ENCODE measurements at places on chromosomes 6 and 20.

DNA sequence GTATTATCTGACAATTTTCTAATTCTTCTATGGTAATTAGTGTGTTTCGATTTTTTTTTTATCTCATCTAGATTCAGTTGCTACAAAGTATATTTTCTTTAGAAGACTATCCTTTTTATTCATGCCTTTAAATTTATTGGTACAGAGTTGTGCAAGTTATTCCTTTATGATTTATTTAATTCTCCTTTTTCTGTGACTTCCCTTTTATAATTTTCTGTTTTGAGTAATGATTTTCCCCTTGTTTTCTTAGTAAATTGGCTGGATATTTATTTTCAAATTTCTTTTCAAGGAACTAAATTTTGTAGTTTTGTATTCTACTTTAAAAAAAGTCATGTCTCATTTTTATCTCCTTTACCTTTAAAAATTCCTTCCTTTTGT, 2.4 kb upstream of the IL22RA2 start:
- DNase-seq = no peak

DNA sequence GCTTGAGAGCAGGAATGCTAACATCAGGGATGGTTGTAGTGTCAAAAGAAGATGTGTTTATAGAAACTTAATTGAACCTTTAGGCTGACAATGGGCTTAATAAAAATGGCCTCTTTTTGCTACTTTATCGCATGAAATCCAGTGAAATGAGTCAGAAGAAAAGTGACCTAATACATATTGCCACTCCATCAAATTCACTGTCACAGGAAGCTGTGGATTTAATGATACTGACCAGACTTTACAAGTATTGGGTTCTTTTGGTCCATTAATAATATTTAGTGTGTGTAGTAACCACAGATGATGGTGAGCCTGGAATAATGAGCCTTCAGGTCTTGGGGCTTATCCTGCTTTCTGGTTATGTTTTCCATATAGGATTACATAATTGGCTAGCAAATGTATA, 231.8 kb upstream of the GMDS start:
- DNase-seq = no peak

GRCh38 chr6:98452685-98453084, 381.7 kb upstream of the POU3F2 start:
- no peak for DNase-seq

DNA sequence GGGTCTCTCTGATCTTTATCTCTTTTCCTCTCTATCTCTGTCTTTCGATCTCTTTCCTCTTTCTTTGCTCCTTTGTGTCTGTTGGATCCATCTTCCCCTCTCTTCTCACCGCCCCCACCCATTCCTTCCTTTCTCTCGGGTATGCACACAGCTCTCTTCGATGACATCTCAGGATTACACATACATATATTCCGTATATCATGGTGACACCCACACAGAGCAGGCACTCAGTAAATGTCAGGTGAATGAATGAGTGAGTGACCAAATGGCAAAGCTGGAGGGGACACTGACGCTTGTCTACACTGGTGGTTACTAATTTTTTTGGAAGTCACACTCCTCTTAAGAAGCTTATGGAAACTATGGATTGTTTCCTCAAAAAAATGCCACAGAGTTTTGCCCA, 9.9 kb downstream of the VSTM2L start:
- no peak for DNase-seq

DNA sequence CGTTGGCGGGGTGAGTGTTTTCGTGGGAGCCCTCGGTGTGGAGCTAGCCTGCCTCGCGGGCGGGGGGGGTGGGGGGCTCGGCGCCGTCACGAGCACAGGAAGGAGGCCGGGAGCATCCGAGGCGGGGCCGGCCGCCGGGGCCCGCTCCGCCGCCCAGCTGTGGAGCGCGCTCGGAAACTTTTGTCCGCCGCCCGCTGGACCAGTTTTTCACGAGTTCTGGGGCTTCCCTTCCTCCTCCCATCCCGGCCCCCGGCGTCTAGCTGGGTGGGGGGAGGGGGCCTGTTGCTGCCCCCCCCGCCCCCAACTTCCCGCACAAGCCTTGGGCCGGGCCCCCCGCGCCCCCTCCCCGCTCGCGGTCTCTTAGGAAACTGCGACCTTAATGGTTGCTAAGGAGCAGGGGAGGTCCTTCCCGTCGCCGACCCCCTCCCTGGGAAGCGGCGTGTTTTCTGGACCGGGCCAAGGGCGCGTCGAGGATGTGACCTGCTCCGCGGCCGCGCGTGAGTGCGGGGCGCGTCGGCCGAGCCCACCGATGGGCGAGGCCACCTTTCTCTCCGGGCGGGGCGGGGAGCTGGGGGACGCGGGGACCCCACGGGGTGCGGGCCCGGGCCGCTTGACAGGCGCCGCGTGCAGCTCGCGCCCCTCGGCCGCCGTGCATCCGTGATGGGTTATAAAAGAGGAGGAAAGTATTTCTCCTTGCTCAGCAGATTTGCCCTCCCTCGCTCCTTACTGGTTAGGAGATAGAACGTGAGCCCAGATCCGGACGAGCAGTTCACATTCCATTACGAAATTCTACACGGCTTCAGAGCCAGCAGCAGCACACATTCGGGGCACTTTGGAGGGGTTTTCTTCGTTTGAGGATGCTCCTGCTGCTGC, 1.4 kb downstream of the RREB1 start:
- peak; percentile 61 for DNase-seq

GRCh38 chr6:11439017-11439420, 98.5 kb upstream of the TMEM170B start:
- DNase-seq = no peak

DNA sequence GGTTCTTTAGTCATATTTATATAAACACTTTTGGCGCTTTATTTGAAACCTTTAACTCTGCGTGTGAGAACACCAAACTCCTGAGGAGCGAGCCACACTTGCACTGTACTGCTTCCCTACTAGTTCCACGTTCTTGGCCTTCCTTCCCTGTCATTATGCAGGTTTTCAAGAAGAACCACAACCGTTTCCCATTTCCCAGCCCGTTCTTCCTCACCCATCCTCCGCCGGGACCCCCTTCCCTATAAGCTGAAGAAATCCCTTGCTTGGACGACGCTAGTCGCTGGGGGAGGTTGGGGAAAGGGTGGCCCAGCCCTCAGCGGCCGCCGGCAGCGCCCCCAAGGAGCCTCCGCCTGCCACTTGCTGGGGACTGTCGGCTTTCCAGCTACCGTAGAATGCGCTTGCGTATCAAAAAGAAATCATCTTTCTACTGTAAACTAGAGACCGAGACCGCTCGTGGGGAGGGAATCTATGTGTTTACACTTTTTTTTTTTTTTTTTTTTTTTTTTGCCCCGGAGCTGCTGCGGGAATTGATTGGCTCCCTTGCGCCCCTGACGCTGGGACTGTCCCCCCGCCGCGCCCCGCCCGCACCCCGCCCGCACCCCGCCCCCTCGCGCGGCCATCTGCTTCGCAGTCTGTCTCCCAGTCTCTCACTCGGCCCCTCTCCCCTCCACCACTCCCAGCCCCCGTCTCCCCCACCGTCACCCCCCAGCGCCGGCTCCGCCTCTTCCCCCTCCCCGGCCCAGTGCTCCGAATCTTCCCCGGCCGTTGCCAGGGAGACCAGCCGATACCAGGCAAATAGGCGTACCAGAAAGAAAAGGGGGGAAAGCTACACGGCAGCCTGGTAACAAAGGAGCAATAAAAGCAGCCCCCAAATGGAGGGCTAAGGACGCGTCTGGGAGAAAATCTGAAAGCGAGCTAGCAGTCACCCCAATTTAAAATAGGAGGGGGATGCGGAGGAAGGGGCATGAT, 2.3 kb upstream of the MARCKS start:
- DNase-seq = no peak

DNA sequence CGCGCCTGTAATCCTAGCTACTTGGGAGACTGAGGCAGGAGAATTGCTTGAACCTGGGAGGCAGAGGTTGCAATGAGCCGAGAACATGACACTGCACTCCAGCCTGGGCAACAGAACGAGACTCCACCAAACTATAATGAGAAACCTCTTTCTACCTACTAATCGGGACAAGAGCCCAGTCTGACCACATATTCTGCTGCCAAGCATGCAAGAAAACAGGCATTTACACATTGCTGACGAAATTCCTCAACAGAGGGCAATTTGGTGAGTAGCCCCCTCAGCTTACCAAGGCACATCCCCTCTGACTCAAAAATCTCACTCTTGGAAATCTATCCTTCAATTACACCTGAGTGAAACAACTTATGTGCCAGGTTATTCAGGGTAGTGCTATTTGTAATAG, 81.2 kb downstream of the SLC23A2 start:
- DNase-seq = no peak

- no peak for DNase-seq
These were observed 225.7 kb upstream of the TENT5A start for GRCh38 chr6:81978230-81978629.

DNA sequence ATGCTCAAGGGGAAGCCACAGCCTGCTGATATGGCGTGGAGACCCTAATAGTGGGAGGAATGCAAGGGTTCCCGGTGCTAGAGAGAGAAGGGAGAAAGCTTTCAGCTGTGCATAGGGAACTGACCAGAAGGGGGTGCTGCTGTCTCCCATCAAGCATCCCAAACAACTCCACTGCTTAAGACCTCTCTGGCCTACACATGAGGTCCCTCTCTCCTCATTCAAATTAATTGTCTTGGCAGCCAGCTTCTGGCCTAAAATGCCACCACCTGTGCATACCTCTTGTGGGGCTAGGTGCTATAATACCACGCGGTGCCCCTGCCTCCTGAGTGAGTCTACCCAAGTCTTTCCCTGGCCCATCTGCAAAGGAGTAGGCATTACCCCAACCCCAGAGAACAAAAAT, 14.5 kb downstream of the ADISSP start:
- DNase-seq = peak; percentile 70

- no peak for DNase-seq
These were observed 15.3 kb downstream of the VEGFA start for GRCh38 chr6:43785220-43785752.

GRCh38 chr6:107398001-107398400, 61.4 kb downstream of the PDSS2 start:
- no peak for DNase-seq

DNA sequence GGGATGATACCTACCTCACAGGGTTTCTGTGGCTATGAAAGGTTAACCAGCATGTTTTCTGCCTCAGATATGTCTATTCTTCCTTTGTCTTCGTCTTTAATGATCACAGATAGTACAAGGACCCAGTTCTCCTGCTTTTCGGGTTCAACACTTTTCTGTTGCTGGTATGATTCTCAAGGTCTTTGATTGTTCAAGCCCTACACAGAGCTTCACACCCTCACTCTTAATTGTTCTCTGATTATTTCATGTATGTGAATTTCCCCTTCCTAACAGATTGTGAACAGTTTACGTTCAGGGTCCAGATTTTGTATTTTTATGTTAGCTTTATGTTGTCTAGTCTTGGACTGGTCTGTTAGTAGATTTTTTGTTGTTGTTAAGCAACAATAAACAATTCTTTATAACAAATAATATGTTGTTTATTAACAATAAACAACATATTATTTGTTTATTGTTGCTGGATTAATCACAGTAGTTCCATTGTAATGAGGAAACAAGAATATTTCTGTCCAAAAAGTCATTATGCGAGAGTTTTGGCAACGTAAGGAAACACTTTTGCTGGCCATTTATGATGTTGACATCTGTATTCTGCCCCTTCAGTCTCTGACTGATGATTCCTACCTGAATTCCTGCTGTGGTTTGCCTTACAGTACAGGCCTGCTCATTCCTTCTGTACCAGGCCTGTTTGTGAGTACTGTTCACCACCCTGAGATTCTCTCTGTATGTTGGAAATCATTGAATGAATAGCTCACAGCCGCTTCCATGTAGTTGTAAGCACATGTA, 27.2 kb upstream of the TULP4 start:
- no peak for DNase-seq

DNA sequence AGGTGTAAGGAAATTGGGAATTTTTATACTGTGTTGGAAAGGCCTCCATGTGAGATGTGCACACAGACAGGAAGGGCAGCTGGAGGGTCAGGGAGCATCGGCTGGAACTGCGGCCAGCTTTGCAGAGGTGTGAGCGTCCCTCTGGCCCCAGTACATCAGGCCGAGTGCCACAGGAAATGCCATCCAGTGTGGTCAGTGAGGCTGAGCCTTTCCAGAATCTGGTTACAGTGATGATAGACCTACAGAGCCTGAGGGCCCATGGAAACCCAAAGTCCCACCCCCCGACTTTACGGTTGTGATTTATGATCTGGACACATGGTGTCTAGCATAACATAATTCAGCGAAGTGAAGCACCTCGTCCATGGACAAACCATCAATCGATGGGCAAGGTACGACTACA, 137.3 kb upstream of the PDE10A start:
- DNase-seq = no peak

DNA sequence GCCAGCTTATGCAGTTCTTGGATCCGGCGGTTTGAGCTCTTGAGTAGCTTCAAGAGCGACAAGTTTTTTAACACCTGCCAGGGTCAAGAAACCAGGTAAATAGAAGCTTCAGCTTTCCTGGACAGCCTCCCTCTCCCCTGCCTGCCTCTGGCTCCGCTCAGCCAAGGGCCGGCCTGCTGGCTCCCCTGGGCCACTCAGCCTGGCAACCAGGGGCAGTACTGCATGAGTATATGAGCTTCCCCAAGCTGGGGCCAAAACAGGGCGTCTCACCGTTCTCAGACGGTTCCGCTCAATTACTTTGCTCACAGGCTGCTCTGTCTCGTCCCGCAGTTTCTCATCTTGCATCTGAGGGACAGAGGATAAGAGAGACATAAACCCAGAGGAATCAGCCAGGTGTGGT, 856 bp downstream of the TP53TG5 start:
- no peak for DNase-seq

DNA sequence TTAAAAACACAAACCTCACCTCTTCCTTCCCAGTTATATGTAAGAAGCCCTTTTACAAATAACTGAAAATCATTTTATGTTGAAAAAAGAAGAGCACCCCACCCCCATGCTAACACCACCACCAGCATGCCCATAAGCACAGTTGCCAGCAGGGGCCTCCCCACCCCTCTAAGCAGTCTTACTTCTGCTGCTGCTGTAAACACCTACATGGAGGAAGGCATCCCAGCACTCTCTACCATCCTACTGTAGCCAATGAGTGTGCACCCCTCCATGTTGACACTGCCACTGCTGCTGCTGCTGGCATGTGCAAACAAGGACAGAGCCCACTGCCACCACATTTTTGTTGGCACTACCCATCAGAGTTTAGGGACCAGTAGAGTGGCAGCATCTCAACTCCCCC, 49.6 kb upstream of the PHIP start:
- no peak for DNase-seq

DNA sequence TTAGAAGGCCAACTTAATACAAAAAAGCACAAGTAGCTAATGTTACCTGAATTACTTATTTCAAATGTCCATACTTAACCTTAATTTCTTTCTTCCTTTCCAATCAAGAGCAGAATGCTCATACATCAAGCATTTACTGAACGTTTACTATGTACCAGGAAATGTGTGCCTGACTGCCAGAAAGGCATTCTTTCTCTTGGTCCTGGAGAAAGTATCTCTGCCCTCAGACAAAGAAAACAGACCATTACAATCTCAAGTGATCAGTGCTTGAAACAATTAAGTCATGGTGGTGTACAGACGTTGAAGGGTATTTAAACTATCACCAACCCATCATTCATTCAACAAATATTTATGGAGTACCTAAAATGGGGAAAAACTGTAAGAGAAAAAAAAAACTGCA, 26.4 kb downstream of the CSNK2A1 start:
- no peak for DNase-seq
